ENCODE measurements at places on chromosomes 11 and 22.

- DNase-seq, result no peak
Measured at GRCh38 chr11:85167038-85167437, 460.1 kb downstream of the DLG2 start.

- DNase-seq, result no peak
Measured at GRCh38 chr11:73389916-73390315, 13.7 kb downstream of the RELT start.

DNA sequence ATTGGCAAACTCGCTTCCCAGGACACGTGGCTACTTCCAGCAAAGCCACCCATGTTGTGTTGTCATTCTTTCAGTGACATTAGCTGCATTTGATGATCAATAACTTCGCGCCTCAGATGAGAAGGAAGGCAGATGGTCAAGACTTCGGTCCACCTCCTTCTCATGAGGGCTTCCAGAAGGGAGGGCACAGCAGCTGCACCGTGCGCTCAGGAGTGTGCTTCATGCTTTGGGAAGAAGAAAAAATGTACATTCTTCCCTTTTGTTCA is 25.3 kb downstream of the IGLL5 start:
- DNase-seq, result no peak

DNA sequence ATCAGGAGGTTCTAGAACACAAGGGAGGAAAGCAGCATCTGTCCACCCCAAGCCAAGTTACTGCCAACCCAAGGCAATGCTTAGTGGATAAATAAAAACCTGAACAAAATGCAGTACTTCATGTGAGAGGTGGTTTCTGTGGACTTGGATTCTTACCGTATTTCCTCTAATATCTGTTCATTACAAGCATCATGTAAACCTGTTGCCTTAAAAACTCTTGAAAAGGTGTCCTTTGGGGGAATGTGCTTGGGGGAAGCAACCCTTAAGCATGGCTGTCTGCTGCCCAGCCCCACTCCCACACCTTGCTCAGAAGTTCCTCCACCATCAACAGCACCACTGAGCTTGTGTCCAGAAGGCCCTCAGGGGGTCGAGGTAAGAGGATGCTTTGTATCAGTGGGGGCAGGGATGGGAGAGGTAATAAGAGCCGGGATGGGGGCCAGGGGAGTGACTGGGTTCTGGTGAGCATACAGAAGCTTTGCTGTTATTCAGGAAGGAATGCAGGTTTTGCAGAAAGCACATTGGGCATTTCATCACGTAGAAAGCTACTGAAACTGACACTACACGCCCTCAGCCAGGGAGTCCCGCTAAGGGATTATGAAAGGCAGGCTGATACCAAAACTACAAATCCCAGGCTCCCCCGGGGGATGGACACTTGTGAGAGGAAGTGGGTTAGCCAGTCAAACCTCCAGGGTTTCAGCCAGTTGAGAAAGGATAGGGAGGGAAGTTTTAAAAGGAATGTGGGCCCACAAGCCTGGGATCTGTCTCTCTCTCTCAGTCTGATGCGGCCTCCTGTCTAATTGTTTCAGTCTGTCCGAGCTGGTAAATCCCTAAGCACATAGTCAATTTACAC is 52.0 kb downstream of the KCNJ1 start:
- DNase-seq, result no peak

DNA sequence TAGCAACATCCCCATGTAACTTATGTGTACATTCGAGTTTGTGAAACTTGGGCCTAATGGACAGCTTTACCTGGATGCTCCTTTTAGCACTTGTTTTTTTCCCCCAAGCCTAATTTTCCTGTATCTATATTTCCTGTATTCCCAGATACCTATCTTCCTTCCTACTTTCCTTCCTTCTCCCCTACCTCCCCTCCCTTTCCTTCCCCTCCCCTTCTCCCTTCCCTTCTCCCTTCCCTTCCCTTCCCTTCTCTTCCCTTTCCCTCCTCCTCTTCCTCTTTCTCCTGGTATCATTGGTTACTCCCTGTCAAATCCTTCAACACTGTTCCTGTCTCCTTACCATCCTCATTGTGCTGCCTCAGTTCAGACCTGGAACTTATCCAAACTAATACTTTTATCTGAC is 111.8 kb downstream of the HIPK3 start:
- no peak for DNase-seq

GRCh38 chr22:40922484-40923303 is 28.5 kb upstream of the RBX1 start:
- DNase-seq, result peak; percentile 71

GRCh38 chr11:120819437-120820365 is 204.2 kb upstream of the TBCEL start:
- DNase-seq, result no peak

DNA sequence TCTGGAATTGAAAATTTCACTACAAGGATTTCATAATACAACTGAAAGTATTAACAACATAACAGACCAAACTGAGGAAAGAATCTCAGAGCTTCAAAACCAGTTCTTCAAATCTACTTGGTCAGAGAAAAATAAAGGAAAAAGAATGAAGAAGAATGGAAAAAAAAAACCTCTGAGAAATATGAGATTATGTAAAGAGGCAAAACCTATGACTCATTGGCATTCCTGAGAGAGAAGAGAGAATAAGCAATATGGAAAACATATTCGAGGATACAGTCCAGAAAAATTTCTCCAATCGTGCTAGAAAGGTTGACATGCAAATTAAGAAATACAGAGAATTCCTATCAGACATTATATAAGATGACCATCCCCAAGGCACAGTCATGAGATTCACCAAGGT is 23.4 kb upstream of the GPR83 start:
- DNase-seq, result no peak
